ENCODE measurements at places on chromosomes 6 and 20. TPM values are rescaled to one million over a fixed set of nuclear protein-coding genes. Genes with fewer than 3 reads are reported as not detected.

The MCCD1 gene
- not detected for total RNA-seq

The JAG1 gene
- 0.28 TPM for total RNA-seq

The TSBP1 gene
- total RNA-seq = not detected

The CFAP206 gene
- total RNA-seq = not detected

The TMEM239 gene
- not detected for total RNA-seq
